ENCODE measurements at places on chromosomes 7 and 10. TPM values are rescaled to one million over a fixed set of nuclear protein-coding genes. Genes with fewer than 3 reads are reported as not detected.

GRCh38 chr7:120201290-120201689 is 71.7 kb upstream of the KCND2 start:
- no peak for DNase-seq

GRCh38 chr10:88346144-88346977 is 236.8 kb downstream of the RNLS start:
- no peak for DNase-seq

SLC39A12 gene
- not detected for polyA plus RNA-seq

DNA sequence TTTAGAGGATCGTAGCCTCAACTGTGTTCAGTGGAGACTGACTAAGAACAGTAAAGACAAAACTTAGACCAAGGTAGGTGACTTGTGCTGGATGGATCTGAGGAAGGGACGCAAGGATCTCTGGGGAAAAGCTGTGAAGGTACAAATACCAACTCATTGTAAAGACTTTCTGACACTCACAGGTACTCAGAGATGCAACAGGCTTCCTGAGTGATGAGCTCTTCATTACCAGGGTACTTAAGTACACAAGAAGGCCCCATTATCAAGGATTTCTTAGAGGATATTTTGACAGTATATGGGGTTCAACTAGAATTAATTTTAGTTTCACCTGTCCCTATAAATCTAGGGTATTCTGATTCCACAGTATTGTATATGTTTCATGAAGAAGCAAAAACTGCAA is 440.7 kb downstream of the PLXDC2 start:
- no peak for DNase-seq

CDK14 gene
- 5.3 TPM for polyA plus RNA-seq

DNA sequence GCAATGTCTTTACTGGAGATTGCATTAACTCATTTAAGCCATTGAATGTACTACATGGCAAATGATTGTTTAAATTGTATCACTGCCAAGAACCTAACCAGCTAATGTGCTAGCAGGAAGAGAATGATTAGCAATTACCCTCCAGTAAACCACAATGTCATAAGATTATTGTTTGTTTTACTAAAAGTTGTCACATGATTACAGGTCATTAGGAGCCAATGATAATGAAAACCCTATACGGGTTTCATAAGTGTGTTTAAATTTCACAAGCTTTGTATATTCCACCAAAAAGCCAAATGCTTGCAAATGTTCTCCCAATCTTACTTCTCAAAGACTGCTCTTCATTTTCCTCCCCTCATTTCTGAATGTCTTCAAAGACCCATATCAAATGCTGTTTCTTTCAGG is 76.5 kb upstream of the PPP1R3C start:
- no peak for DNase-seq

DNA sequence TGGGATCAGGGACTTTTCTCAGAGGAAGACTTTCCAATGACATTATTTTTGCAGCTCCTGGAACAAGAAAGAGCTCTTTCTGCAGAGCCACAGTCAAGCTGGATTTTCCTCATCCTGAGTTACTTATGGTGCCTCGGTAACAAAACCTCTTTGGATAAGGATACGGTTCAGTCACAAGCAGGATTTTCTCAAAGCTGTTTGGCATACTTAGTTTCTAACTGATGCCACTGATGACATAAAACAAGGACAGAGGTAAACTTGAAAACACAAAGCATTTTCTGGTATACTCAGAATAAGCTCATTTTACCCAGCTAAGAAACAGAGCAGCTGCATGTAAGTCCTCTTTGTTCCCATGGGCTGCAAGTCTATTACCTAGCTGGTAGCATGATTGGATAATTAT is 340.9 kb upstream of the MEOX2 start:
- DNase-seq, result no peak

Measured in liver (tissue), 10 donors.